ENCODE measurements at places on chromosomes 16 and 17.

GRCh38 chr16:84253173-84253572 is 13.4 kb upstream of the KCNG4 start:
- no peak for ATAC-seq

DNA sequence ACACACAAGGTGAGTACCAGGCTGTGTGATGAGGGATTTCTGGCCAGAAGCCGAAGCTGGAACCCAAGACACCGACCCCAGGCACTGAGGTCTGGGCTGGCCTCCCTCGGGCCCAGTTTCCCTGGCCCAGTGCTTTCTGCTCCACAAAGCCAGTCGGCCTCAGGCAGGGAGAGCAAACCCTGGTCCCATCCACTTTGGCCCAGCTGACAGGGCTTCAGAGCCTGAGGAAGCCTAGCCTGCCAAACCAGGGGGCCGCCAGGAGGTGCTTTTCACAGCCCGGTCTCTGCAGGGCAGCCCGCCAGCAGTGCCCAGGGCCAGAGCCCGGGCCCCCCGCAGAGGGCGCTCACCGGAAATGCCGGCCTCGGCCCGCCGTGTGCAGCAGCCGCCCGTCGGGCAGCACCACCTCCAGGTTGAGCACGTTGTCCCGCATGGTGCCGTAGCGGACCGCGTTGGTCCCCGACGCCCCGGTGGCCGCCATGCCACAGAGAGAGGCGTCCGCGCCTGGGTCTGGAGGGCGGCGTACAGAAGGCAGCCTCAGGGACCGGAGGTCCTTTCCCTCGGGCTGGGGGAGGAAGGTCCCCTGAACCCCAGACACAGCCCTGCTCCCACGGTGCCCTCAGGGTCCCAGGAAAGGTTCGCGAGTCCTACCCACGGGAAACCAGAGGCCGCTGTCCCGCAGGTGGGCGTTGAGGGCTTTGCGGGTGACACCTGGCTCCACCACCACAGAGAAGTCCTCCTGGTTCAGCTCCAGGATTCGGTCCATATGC is 2.2 kb downstream of the LDHD start:
- ATAC-seq, result no peak

- no peak for ATAC-seq
These were observed 13.4 kb downstream of the EPN2 start for GRCh38 chr17:19250421-19251173.

DNA sequence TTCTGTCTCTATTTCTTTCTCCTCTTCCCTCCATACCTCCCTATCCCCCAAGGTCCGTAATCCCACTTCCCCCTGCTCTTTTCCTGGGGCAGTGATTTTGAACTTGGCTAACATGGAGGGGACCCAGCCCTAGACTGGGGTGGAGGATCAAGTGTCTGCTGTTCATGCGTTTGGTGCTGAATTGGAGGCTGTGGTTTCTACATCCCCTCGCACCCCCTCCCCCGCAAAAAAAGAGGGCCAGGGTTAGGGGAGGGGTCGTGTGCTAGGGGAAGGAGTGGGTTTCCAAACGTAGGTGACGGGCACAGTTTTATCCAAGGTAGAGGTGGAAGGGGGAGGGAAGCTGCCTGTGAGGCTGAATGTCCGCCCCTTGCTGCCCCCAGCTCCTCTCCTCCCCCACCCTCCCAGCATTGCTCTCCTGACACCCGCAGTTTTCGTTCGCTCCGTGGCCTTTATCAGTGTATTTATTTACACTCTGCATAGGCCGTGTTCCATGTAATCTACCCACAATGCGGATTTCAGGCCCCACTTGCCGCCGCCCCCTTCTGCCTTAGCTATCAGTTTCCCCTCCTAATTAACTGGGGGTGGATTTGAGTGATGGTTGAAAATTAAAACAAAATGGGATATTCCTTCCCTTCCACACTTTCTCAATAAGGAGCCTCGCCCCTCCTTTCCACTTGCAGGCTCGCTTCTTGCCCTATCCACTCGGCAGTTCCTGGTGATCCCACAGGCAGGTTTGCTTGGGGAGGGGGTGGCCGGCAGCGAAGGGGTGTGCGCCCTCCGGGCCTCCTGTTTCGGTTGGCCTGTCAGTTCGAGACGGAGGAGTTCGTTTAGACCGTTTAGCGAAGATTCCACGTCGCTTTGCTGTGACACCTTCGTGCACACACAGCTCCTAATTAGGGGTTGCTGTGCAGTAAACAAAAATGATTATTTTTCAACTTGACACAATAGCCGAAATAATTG is 2.0 kb downstream of the GNAO1 start:
- ATAC-seq, result no peak

DNA sequence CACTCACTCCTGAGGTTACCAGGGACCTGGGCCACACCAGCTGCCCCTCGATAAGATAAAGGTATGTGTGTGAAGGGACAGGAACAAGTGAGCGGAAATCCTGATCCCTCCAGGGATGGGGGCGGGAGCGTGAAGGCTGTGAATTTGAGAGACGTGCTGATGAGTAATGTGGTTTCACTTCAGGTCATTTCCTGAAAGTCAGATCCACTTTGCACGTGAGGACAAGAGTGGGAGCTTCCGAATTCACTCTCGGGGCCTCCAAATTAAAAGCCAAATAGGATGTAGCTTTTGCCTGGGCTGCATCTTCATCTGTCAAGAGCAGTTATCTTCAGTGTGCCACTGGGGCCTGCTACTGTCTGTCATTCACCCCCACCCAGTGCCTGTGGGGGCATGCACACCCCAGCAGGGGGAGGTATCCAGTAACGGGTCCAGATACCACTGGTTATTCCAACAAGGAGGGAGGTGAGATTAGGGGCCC is 87.4 kb upstream of the LHX1 start:
- peak; percentile 76 for ATAC-seq

GRCh38 chr17:8153525-8153956 is 1.3 kb upstream of the PER1 start:
- peak; percentile 1 for ATAC-seq

- ATAC-seq, result no peak
These were observed 1.1 kb downstream of the BCO1 start for GRCh38 chr16:81239367-81240121.

GRCh38 chr16:75458029-75458428 is 6.5 kb downstream of the TMEM170A start:
- ATAC-seq, result no peak

DNA sequence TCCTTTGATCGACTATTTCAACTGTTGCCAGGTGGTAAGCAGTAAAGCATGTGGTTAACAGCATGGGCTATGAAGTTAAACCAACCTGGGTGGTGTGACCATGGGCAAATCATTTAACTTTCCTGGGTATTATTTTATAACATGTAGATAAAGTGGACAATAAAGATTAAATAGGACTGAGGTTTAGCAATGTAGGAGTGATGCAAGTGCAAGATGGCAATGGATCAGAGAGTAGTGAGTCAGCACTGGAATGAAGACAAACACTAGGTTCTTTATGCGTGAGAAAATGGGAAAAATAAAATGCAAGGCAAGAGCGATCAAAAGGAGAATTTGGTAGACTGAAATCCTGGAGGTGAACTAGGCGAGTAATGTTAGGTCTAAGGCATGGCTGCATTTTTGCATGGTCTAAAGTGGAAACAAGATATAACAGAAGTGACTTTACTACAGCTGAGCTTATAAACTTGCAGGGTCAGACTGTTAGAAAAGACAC is 222.4 kb upstream of the AXIN2 start:
- no peak for ATAC-seq

- ATAC-seq, result no peak
These were observed 24.5 kb downstream of the OR1D5 start for GRCh38 chr17:3038941-3039340.

DNA sequence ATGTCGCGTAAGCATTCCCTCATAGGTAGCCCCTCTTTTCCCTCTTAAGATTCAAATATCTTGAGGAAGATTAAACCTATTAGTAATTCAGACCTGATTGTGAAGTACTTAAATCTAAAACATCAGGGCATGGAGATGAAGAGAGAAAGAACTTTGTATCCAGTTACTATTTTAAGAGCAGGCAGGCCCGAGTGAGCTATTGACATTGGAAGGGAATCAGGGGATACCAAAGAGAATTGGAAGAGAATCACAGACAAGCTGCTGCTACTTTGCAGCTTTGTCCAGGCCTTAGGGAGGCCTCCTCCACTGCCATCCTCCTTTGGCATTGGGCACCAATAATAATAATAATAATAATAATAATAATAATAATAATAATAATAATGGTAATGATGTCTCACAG is 170.5 kb downstream of the MRTFB start:
- no peak for ATAC-seq

DNA sequence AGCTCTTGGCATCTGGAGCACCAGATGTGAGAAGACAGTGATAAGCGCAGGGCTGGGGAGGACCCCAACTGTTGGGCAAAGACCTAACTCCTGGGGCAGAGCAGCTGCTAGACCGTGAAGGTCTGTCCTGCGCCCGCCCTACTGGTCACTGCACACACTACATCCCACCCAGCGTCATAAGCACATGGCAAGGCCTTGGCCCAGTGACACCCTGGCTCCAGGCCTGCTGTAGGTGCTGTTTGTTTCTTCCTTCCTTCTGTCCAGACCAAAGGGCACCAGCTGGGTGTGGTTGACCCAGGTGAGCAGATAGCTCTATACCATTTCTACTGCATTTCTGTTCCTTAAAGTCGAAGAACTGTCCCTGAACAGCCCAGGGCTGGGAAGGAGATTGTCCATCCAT is 6.4 kb downstream of the TRPV3 start:
- no peak for ATAC-seq

- ATAC-seq, result peak; percentile 79
These were observed 111.1 kb downstream of the SMG6 start for GRCh38 chr17:2192367-2193057.

GRCh38 chr16:24253192-24253591 is 2.9 kb upstream of the CACNG3 start:
- ATAC-seq, result no peak
